ENCODE measurements at places on chromosomes 5 and 9.

- DNase-seq = no peak
Observed at GRCh38 chr5:35129276-35129675, 81.5 kb upstream of the AGXT2 start.

DNA sequence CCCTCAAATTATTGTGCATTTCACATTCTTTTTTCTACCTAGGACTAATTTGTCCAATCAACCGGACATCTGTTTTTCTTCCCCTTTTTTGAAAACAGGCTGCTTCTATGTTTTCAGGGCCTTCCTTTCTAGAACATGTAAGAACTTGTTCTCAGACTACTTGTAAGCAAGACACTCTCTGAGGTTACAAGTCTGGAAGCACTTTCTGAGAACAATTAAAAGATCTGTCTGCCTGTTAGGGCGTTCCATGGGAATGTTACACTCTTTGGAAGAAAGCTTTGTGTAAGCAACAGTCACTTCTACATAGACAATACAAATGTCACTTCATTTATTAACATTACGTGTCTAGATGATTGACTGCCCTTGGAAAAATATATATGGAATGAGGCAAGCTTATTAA lies 50.9 kb upstream of the HSPB3 start:
- no peak for DNase-seq

DNA sequence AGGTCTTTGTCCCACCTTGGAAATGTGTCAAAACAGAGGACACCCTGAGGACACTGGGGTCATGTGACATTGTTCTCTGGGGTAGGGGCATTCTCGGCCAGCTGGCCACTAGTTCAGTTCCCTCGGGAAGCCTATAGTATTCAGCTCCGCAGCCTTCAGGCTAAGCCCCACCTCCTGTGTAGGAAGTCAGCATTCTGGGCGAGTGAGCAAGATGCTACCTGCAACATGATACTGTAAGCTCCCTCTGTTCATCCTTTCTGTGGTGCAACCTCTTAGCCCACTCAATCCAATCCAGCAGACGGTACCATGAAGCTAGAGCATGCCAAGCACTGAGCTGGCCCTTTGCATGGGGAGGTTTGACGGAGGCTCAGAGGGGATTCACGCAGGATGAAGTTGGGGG lies 5.3 kb downstream of the NTNG2 start:
- DNase-seq = no peak

DNA sequence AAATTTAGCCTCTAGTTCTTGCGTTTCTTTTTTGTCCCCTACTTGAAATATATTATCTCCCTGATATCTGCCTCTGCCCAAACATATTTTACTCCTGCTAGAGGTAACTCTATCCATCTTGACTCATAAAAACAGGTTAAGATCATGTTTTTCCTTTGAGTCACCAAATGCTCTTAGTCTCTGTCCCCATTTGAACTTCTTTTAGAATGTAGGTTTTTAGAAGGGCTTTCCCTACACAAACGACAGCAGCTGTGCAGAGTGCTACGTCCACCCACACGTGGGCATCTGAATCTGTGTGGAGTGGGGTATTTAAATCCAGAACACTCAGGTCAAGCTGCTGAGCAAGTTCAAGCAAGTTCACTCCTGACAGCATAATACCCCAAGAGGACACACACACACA lies 2.2 kb downstream of the HSD17B3 start:
- no peak for DNase-seq

DNA sequence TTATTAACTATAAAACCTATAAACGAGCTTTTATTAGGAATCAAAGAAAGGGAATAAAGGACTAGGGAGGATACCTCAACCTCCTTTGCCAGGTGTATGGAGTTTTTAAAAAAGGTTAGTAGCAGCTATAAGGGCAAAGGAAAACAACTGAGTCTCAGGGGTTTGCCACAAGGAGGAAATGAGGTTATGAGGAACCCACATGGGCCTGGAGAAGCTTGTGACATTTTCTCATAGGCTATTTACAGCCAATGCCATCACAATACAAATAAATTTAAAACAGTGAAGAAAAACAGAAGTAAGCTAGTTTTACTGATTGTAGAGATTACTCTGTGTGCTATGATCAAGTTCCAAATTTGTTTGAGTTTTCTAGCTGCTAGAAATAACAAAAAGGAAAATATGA lies 92.6 kb downstream of the CDKN2A start:
- no peak for DNase-seq

GRCh38 chr9:132235894-132236661 lies 74.2 kb downstream of the NTNG2 start:
- DNase-seq = peak; percentile 28

DNA sequence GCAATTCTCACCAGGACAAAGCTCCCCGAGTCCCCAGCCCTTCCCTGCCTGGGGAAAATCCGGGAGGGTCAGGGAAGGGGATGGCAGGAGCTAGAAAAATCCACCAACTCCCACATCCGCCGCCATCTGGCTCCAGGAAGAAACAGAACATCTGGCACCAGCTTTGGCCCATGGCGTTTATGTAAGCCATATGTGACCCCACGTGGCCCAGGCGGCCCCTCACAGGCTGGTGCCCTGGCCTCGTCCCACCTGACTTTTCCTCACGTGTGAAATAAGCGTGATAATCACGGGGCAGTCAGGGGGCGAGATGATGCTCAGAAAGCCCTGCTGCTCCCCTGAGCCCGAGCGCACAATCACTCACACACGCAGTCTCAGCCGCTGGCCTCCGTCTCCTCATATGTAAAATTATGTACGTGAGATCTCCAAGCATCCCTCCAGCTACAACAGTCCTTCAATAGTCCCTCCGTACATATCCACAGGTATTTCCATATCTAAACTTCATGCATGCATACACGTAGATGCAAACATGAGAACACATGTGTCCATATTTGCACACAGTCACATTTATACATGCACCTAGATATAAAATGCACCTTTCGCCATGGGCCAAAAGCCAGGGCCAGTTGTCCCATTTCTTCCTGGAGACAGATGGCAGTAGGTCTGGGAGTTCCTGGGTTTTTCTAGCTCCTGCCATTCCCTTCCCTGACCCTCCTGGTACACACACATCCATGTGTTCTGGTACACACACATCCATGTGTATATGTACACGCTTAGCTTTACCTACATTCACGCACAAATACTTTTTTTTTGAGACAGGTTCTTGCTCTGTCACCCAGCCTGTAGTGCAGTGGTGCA lies 28.9 kb downstream of the PLPP7 start:
- DNase-seq = no peak

DNA sequence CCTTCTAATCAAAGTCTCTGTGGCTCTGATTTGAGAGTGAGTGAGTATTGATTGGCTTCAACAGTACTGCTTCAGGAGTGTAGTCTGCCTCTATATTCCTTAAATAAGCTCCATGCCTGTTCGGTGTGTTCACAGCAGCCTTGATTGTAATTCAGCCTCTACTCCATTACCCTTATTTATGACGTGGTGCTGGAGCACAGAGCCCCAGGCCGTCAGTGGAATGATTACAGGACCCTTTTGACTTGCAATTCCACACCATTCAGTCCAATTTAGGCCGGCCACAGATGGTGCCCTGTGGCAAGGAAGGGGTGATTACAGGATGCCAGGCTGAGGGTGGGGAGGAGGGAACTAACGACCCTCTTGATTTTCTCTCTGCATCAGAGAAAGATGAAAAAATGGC lies 110.3 kb downstream of the ASTN2 start:
- no peak for DNase-seq

DNA sequence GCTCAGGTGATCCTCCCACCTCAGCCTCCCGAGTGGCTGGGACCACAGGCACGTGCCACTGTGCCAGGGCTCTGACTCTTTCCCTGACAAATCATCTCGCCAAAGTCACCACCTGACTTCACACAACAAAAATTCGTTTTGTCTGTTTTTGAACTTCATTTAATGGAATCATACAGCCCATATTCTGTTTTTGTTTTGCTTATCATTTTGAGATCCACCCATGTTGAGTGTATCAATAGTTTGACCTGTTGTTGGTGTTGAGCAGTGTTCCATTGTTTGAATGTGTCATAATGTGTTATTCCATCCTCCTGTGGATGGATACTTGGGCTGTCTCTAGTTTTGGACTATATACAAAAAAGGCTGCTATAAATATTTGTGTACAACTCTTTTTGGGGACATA lies 6.9 kb upstream of the UBE2D2 start:
- no peak for DNase-seq

- no peak for DNase-seq
Observed at GRCh38 chr5:97044052-97044451, 98.4 kb downstream of the LIX1 start.

DNA sequence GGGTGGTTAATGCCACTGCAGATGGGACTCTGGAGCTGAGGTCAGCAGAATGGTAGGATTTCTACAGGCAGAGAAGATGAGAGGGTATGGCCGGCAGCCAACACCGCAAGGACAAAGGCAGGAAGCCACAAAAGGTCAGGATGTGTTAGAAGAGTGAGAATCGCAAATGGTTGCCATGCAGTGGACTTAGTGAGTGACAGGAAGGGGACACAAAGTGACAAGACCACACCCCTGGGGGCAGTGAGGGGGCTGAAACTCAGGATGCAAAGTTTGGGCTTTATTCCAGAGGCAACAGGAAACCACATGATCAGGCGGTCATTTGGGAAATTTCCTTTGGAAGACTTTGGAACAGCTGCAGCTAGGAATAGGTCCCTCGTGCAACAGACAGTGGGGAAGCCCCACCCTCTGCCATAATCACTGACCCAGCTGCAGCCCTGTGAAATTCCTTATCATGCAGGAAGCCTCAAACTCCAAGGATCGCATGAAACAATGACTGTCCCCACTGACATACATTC lies 14.2 kb upstream of the CCDC180 start:
- no peak for DNase-seq

GRCh38 chr5:76544268-76544926 lies 78.8 kb downstream of the F2RL2 start:
- no peak for DNase-seq

DNA sequence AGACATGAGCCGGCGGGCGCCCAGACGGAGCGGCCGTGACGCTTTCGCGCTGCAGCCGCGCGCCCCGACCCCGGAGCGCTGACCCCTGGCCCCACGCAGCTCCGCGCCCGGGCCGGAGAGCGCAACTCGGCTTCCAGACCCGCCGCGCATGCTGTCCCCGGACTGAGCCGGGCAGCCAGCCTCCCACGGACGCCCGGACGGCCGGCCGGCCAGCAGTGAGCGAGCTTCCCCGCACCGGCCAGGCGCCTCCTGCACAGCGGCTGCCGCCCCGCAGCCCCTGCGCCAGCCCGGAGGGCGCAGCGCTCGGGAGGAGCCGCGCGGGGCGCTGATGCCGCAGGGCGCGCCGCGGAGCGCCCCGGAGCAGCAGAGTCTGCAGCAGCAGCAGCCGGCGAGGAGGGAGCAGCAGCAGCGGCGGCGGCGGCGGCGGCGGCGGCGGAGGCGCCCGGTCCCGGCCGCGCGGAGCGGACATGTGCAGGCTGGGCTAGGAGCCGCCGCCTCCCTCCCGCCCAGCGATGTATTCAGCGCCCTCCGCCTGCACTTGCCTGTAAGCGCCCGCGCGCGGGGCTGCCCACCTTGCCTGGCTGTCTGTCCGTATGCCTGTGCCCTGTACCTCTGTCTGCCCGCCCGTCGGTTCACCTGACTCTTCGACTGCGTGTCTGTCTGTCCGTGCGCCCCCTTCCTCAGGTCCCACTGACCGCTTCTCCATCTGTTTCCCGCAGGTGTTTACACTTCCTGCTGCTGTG lies 412 bp downstream of the FGF18 start:
- no peak for DNase-seq

- DNase-seq = no peak
Observed at GRCh38 chr5:150851039-150851438, 4.7 kb downstream of the IRGM start.

DNA sequence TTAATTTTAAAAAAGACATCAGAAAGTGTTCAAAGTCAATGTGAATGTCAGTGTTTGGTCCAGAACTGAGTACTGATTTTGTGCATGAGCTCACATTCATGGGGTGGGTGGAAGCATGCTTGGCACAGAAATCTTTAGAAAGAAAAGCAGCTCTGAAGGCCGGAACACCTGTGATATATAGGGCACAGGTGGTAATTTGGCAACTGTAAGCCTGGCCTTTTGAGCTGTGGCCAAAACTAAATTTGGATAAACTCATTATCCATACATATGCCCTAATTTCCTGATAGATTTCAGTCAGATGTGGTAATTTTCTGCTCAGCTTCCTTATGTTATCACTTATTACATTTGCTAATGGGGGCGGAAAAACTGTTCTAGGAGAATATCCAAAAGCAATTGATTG lies 211.4 kb downstream of the HCN1 start:
- DNase-seq = no peak

- no peak for DNase-seq
Observed at GRCh38 chr5:173310861-173311785, 17.1 kb downstream of the STC2 start.

DNA sequence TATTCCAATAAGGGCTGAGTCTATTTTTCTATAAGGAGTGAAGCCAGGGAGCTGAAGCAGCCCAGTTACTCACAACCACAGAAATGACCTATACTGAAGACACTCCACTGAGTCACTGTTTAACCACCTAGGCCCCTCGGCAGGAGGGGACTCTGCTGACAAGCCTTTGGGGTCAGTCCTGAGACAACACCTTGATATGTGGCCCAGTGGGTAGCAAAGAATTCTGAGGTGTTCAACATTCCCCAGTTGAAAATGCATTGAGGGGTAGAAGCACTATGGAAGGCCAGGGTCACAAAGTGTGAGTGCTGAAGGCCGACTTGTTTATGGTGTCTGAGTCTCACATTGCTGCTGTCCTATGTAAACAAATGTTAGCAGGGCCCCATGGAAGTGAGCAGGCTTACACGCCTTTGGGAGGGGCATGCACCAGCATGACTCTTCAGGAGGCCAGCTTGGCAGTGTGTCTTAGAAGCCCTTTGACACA lies 112.6 kb upstream of the NFIL3 start:
- DNase-seq = no peak

GRCh38 chr9:87658511-87658910 lies 67.4 kb upstream of the CTSL start:
- DNase-seq = no peak
